ENCODE measurements at places on chromosomes 1 and 21.

DNA sequence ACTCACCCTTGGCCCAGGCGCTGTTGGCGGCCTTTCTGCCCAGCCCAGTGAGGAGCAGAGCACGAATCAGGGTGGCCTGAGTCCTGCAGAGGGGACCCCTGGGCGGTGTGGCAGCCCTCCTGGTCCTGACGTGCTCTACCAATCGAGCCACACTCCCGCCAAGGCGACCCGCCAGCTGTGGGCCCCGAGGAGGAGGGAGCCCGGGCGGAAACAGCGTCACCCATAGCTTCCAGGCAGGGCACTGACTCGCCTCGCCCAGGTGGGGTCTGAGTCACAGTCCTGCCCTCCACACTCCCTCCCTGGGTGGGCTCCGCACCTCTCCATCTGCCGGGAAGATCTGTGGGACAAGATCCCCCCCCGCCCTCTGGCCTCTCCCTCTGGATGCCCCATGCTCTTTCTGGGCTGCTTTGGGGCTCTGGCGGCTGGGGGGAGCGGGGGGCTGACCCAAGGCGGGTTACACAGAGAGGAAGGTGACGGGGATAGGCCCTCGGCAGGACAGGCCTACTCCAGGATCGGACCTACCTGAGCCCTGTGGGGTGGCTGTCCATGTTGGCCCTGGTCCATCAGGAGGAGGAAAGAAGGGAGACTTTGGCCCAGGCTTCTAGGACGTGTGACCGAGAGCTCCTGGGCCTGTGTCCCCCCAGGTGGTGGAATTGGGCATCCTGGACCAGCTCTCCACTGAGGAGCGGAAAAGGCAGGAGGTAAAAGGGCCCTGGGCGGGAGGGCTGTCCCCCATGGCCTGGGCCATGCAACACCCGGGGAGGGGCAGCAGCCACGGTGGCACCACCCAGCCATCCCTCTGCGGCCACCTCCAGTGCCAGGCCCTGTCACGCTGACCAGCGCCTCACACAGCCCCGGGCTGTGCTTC, 14.0 kb downstream of the ARHGEF16 start:
- DNase-seq, result peak; percentile 64

- DNase-seq, result no peak
These were observed 172.7 kb downstream of the TPR start for GRCh38 chr1:186202271-186202764.

GRCh38 chr21:20086508-20086907, 911.7 kb upstream of the NCAM2 start:
- no peak for DNase-seq

GRCh38 chr1:25467616-25468015, 36.9 kb downstream of the MACO1 start:
- DNase-seq, result no peak

- no peak for DNase-seq
These were observed 17.0 kb upstream of the CD2 start for GRCh38 chr1:116737020-116737854.

- no peak for DNase-seq
These were observed 397.2 kb downstream of the KCNH1 start for GRCh38 chr1:210736713-210737112.
